Endothelial cell of umbilical vein (primary cell): ENCODE measurements at places on chromosomes 1 and 21.

GRCh38 chr1:221699577-221699976 lies 42.3 kb downstream of the DUSP10 start:
- DNase-seq = no peak

- no peak for DNase-seq
Observed at GRCh38 chr1:4701276-4701675, 46.9 kb downstream of the AJAP1 start.

GRCh38 chr1:174405219-174405618 lies 42.5 kb upstream of the GPR52 start:
- no peak for DNase-seq

DNA sequence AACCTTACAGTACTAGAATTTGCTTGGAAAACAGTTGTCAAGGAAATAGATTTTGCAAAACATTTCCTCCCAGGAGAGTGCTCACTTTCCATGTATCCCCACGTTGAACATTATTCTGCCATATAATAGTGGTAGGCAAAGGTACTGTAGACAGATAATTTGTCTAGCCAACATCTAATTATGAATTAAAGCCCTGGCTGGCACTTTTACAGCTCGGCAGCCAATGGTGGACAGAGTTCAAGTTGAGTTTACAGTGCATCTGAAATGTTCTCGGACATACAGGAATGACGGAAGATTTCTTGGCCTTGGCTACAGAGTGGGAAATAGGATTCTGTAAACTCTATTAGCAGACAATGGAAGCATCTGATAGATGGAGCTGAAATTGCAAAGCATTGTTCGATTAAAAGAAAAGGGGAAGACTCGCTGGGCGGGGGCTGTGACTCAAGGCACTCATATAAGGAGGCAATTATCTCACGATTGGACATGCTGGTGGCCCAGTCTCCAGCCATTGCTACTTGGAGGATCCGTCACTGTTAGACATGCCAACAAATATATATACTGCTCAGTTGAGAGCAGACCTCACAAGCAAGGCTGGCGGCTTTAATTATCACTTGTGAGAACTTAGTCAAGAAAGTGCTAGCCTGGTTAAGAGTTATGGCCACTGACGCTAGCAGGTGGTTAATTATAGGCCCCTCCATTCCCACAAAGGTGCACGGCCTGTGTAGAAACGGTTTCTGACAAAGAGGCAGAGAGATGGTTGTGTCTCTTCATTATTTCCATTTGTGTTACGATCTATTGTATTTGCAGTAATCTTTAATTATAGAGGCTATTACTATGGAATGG lies 48.0 kb downstream of the MAN1C1 start:
- DNase-seq = peak; percentile 25

- peak; percentile 51 for DNase-seq
Observed at GRCh38 chr1:116375148-116375886, 2.3 kb downstream of the ATP1A1 start.

DNA sequence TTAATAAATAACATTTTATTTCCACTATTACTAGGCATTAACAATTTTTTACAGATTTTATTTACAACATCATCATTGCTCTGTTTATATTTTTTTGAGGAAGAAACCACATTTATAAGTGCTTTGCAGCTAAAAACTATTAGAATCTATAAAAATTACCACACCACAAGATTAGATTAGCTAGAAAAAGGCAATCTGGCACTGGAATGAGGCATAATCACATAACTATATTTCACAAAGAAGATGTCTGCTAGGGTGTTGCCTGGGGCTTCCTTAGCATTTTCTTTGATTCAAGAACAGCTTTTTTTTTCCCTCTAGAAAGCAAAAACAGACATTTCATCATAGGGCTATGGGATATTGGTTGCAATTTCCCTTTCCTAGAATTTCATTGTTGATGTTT lies 2169.2 kb downstream of the MRPL39 start:
- no peak for DNase-seq

GRCh38 chr1:243267914-243268653 lies 12.2 kb downstream of the SDCCAG8 start:
- DNase-seq = peak; percentile 92

DNA sequence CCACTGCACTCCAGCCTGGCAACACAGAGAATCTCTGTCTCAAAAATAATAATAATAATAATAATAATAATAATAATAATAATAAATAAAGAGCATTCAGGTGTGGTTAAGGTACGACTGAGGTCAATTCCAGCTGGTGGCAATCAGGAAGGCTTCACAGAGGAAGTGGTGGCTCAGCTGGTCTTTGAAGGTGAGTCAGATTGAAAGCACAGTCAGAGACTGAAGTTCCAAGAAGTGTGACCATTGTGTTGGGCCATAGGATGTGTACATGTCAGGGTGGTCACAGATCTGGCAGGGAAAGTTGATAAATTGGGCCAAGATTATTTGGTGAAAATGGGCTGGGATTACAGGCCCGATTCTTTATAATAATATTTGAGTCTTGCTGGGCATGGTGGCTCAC lies 31.0 kb upstream of the MED18 start:
- DNase-seq = no peak

DNA sequence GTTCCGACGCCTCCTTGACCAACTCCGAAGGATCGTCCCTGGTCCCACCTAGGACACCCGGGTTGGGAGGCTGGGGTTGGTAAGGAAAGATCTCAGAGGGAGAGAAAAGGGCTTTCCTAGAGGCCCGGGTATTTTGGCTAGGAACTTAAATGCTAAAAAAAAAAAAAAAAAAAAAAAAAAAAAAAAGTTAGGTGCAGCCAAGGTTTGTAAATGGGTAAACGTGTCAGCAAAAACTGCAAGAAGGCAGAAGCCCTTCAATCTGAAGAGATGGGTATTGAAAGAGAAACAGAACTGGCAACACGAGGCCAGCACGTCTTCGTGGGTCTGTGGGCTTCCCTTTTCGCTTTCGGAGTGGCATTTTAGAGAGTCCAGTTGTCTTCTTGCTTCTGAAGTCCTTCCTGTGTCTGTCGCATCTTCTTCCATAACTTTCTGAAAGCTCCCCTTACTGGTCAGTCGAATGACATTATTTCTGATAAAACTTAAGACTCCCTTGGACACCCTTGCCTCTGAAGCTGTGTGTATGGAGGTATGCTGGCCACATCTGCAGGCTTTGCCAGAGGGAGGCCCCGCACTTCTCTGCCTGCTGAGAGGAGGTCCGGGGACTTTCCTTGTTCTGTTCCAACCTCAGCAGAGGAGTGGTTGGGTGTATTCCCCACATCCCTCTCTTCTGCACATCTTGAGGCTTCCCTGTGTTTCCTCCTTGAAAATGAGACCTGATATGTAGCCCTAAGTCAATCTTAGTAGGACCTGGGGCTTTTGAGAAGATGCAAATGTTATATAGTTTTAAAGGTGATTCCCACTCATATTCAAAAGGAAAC lies 745 bp downstream of the RCSD1 start:
- no peak for DNase-seq

DNA sequence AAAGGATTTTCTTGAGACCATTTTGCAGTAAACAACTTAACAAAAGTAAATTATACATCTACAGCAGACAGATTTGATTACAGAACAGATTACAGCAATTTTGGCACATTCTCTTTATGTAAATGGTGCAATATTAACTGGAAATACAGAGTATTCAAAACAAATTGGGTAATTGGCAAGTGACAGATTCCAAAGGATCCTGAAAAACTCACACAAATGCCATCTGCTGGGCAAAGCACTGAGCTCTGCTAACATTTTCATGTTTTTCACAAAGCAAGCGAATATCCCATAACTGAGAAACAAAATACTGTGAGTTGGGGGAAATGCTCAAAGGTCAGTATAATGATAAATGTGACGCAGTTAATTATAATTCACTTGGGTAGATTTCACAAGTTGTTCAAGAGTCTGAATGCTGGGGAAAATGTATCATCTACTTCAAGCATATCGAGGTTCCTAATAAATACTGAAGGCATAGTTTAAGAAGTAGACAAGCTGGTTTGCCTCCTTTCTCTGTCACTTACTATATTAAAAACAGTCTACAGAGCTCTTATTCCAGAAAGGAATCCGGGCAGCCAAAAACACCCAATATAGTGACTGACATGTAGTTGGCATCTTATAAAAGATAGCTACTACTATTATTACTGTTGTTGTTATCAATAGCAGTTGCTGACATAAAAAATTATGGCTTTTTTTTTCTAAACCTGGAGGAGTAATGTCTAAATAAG lies 75.8 kb upstream of the SDC3 start:
- no peak for DNase-seq

- DNase-seq = no peak
Observed at GRCh38 chr1:181769846-181770245, 286.5 kb downstream of the CACNA1E start.

DNA sequence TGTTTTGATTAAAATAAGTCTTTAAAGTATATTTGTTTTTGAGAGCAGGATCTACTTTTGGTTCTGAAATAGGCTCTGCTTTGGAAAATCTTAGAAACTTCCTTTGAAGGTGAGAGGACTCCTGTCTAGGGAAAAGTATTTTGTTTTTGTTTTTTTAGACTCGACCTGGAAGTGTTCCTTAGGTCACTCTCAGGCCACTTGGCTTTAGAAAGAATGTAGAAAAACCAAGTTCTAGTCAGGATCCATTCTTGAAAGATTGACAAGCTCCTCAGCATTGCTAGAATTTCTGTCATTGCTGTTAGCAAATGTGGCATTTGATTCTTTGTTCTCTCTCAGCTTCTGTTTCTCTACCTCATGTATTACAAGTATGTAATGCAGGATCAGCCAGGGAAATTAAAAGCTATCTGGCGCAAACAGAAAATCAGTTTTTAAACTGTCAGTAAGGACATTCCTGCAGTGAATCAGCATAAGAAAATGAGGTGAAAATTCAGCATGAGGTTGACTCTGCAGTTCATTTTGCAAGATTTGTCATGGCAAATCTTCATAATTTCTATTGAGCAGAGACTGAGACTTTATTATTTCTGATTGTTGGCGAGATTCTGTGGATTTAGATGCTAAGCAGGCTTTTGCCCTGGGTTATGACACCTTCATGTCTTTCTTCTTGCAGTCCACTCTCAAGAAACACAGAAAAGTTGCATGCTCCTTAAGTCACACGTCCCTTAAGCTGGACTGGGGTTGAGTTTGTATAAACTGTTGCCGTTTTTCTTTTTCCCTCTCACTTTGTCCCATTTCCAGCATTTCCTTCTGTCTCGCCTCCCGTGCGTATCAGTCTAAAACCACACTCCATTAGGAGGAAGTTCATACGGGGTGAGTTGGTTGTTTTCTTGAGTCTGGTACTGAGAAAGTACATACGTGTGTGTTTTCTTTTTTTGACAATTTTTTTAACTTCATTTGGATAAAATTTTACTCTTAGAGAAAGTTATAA lies 12.6 kb downstream of the NTPCR start:
- peak; percentile 93 for DNase-seq

GRCh38 chr1:89865498-89866382 lies 44.9 kb downstream of the LRRC8D start:
- DNase-seq = peak; percentile 78

DNA sequence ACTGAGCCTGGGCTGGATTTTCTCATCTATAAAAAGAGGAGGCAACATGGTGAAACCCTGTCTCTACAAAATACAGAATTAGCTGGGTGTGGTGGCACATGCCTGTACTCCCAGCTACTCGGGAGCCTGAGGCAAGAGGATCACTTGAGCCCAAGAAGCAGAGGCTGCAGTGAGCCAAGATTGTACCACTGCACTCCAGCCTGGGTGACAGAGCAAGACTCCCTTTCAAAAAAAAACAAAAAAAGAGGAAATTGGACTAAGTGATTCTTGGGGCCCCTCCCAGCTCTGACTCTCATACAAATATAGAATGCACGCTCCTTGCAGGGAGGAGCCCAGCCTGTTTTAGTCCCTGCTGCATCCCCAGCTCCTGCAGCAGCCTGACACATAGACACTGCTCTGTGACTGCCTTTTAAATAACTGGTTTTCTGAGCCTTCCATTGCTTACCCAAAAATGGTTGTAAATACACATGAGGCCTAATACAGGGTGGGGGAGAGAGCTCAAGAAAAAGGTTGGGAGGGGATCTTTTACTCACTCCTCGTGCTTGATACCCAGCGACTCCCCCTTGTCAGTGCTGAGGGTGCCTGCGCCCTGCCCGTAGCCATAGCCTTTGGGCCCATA lies 17.2 kb downstream of the CSRP1 start:
- DNase-seq = peak; percentile 30

- no peak for DNase-seq
Observed at GRCh38 chr1:9251501-9251900, 16.9 kb downstream of the H6PD start.

DNA sequence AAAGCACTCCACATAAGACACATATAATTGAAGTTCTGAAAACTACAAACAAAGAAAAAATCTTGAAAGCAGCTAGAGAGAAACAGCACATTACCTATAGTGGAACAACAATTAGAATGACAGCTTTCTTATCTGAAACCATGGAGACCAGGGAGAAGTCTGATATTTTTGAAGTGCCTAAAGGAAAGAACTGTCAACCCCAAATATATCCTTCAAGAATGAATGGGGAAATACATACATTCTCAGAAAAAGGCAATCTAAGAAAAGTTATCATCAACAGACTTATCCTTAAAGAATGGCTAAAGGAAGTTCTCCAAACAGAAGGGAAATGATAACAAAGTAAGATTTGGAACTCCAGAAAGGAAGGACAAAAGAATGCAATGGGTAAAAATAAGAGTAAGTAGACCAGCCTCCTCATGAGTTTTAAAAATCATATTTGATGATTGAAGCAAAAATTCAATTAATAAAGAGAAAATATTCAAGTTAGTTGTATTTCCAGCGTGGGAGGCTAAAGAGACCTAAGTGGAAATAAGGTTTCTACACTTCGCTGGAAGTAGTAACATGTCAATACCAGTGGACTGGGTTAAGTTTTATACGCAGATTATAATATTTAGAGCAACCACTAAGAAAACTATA lies 170.8 kb upstream of the SAMSN1 start:
- peak; percentile 47 for DNase-seq

- DNase-seq = no peak
Observed at GRCh38 chr1:104064399-104064798, 314.7 kb downstream of the AMY1C start.

DNA sequence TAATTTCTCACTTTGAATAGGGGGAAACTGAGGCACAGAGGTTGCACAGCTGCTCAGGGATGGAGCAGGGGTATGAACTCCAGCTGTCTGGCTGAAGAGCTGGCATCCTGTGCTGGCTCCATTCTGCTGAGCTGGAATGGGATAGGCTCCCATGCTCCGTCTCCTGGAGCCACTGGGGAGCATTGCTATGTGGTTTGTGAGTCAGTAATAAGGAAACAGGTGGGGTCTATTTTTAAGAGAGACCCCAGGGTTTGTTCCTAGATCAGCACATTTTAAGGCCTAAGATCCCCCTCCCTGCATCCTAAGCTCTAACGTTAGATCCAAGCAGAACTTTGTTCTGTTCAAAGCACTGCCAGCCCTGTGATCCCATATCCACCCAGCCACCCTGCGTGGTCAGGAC lies 72.2 kb downstream of the LACTBL1 start:
- DNase-seq = no peak

DNA sequence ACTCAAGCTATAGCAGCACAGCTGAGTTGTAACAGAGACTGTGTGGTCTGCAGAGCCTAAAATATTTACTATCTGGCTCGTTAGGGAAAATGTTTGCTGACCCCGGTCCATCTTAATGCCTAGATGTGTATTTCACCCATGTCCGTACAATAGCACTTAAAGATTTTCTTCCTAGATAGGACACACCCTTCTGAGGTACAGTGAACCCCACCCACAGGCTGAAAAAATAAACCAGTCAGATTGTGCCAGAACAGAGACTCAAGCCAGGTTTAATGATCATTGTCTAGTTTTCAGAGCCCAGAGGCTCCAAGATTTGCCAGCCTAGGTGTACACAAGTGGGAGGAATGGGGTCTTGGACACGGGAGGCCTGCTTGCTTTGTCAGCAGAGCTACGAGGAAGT lies 5.6 kb downstream of the AMIGO1 start:
- DNase-seq = no peak
